Pulmonary artery endothelial cell (primary cell): ENCODE measurements at places on chromosomes 3 and 15.
A peak's percentile ranks its signal among the peaks of the same experiment; 100 is the strongest.

DNA sequence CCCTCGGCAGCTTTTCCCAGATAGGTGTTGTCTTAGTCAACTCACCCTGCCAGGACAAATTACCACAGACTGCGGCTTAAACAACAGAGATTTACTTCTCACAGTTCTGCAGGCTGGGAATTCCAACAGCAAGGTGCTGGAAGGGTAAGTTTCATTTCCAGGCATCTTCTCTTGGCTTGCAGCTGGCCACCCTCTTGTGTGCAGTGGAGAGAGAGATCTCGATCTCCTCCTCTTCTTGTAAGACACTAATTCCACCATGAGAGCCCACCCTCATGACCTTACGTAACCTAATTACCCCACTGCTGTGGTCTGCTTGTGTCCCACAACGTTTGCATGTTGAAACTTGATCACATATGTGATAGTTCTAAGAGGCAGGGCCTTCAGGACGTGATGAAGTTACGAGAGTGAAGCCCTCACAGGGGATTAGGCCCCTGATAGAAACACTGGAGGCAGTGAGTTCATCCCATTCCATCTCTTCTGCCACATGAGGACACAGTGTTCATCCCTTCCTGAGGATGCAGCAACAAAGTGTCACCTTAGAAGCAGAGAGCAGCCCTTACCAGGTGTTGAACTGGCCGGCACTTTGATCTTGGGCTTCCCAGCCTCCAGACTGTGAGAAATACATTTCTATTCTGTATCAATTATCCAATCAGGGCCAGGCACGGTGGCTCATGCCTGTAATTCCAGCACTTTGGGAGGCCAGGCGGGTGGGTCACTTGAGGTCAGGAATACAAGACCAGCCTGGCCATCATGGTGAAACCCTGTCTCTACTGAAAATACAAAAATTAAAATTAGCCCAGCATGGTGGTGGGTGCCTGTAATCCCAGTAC is 247.7 kb downstream of the PLCL2 start:
- DNase-seq: no peak

- no peak for DNase-seq
These were observed 12.6 kb downstream of the SLC24A1 start for GRCh38 chr15:65634356-65634755.

DNA sequence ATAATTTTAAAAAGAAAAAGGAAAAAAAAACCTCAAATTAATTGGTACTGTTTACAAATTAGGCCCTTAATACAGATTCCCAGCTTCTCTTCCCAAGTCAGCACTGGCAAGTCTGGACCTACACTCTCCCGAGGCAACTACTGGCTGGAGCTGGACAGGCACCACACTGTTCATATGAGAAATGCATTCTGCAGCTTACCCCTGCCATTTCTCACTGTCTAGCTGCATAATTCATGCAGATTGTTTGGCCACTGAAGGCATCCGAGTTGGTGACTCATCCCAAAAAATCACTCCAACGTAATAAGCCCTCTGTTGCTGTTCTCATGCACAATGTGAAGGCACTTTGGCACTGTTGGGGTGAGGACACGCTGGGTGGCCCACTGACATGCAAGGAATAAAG is 45.3 kb downstream of the ROPN1B start:
- DNase-seq: no peak

DNA sequence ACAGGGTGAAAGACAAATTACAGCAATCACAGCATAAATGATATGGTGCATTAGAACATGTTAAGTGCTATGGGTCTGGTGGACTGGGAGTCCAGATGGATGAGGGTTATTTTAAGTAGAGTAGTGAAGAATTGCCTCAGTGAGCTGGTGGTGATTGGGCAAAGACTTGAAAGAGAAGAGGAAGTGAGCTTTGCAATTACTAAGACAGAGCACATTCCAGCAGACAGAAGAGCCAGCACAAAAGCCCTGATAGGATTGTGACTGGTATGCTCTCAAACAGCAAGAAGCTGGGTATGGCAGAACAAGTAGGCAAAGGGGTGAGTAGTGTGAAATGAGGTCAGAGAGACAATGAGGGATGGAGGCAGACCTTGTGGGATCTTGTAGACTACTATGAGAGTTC is 2.1 kb upstream of the ACKR4 start:
- no peak for DNase-seq

- DNase-seq: no peak
These were observed 3.1 kb downstream of the RARB start for GRCh38 chr3:25430935-25431770.

- DNase-seq: no peak
These were observed 332.4 kb upstream of the TLE3 start for GRCh38 chr15:70430069-70430468.

GRCh38 chr15:85318732-85319076 is 61.7 kb upstream of the AKAP13 start:
- no peak for DNase-seq

DNA sequence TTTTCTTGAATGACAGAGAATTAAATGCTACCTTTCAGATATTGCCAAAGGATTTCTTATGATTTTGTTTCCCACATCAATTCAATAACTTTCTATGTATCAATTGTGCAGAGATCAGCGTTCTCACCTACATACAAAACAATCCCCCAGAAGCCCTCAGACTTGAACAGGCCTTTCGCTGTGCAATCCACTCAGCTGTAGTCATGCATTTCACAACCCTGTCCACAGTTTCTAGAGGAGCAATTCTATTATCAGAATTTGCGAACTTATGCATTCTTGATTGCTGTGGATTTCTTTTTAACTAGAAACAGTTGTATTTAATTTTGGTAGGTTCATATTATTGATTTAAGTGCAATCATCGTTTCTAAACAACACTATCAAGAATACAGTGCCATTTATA is 13.7 kb upstream of the ALCAM start:
- DNase-seq: no peak

- DNase-seq: no peak
These were observed 6.7 kb upstream of the GRM7 start for GRCh38 chr3:6854184-6854583.

DNA sequence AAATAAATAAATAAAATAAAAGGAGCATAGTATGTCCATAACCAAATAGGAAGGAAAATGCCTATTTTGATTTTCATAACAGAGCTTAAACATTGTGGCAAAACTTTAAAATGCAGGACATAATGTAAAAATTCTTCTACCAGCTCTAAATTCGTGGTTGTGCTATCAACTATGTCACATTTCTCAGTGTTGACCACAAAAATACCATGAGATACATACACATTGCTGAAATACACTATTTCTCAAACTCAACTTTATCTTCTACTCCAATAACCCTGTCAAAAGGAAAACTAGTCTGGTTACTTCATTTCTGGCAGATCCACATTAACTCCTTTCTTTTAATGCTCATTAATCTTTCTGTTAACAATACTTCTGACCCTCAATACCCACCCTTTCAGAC is 523.2 kb downstream of the FHIT start:
- DNase-seq: no peak

GRCh38 chr15:85470563-85471271 is 90.3 kb downstream of the AKAP13 start:
- DNase-seq: no peak

GRCh38 chr15:58388211-58388610 is 43.6 kb upstream of the LIPC start:
- no peak for DNase-seq

GRCh38 chr3:117651246-117651645 is 941.7 kb downstream of the TUSC7 start:
- DNase-seq: no peak

DNA sequence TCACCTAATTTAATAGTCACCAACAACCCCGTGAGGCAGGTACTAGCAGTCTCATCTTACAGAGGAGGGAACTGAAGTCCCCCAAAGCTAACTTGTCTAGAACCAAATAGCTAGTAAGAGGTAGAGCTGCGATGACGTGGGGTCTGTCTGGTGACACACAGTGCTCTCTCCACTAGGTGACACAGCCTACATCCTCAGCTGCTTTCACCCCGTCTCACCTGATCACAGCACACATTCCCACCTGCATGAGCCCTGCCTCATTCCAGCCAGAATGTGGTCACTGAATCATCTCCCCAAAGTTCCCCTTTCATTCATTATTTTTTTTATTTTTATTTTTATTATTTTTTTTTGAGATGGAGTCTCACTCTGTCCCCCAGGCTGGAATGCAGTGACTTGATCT is 21.3 kb upstream of the MAGEF1 start:
- no peak for DNase-seq

GRCh38 chr15:88954431-88955277 is 41.5 kb upstream of the MFGE8 start:
- no peak for DNase-seq

- no peak for DNase-seq
These were observed 44.8 kb downstream of the PLD1 start for GRCh38 chr3:171765511-171765887.

- no peak for DNase-seq
These were observed 27.1 kb downstream of the FSD2 start for GRCh38 chr15:82778755-82779154.

DNA sequence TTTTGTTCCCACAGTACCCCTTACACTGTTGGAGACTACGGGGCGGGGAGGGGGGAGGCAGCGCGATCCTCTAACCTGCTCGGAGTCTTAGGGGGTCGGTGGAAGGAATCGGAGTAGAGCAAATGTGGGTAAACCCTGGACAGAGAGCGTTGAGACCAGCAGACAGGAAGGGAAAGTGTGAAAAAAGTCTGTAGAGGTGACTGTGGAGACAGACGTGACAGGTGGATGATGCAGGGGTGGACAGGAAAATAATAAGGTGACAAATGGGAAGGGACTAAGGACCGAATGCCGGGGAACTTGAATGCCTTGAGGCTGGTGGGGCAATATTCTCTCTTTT is 424 bp downstream of the EAF2 start:
- DNase-seq: no peak

- DNase-seq: no peak
These were observed 1205.5 kb downstream of the ROBO1 start for GRCh38 chr3:78562328-78562727.

DNA sequence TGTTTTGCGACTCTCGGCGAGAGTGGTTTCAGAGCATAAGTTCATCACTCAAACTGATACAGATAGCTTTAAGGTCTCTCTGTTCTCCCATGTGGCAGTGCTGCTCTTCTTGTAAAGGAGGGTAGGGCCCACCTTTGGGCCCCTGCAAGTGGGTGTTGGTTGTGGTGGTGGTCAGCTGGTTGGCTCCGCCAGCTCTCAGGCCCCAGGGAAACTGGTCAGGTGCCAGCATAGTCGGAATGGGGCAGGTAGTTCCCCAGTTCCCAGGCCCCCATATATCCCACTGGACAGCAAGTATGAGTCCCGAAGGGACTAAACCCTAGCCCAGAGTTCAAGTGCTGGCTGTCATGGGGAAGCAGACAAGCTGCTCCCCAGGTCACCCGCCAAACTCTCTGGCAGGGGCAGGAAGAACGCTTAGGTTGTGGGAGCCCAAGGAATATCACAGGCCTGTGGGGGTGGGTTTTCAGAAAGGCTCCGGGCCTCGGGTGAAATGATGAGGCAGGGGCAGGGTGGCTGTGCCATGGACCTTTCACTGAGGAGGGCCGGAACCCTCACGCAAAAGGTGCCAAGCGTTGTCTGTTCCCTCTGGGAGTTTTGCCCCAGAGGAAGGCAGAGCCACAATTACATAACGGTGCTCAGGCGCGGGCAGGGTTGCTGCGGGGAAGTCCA is 185.1 kb downstream of the EFHB start:
- DNase-seq: no peak

GRCh38 chr3:171770689-171771620 is 39.3 kb downstream of the PLD1 start:
- DNase-seq: peak; percentile 63

- DNase-seq: no peak
These were observed 27.4 kb downstream of the SEC22A start for GRCh38 chr3:123229145-123229544.

DNA sequence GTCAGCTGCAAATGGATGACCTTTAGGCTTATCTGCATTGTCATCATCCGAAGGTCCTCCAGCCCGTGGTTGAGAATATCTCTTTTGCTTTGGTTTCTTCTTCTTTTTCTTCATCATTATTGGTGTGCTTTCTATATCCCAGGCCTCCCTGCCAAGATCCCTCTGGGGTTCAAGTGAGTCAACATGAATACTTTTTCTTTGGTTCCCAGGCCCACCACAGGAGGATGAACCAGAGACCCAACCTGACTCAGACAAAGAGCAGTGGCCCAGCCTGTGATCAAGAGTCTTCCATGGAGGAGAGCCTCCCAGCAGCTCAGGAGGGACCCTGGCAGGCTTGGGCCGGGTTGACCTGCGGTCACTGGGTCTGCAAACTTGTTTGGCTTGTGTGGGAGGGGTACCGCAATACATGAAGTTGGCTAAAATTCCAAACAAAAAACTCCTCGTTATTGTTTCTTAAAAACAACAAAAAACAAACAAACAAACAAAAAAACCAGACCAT is 104.2 kb downstream of the MAP4 start:
- DNase-seq: no peak

- no peak for DNase-seq
These were observed 288.9 kb downstream of the SHQ1 start for GRCh38 chr3:72559385-72559784.

DNA sequence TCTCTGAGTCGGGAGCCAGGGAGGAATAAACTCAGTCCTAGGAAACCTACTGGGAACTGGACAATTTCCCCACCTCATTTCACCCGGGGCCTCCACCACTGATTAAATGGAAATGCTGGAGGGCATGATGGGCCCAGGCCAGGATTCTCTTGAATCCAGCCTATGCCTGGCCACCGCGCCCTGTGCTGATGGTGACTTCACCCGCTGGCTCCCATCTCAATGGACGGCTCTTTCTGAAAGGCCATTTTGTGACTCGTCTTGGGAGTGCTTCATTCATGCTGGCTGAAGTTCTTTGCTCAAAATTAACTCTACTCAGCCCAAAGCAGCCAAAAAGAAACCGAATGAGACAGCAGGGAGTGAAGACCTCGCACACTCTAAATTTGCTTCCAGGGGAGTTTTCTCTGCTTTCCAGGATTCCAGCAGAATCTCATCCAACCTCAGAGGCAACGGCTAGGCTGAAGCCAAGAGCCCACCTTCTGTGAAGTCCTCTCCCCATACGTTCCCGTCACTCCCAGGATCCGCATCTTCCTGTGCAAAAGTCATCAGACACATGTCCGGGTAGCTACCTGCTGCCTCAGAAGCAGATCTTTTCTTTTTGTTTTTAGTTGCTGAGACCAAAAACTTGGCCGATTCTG is 266.0 kb upstream of the ICE2 start:
- no peak for DNase-seq

GRCh38 chr3:99852851-99853250 is 35.2 kb downstream of the CMSS1 start:
- DNase-seq: no peak

GRCh38 chr3:188712248-188712924 is 459.4 kb upstream of the TPRG1 start:
- no peak for DNase-seq

- DNase-seq: no peak
These were observed 111.6 kb downstream of the TPRA1 start for GRCh38 chr3:127478922-127479321.

GRCh38 chr3:69560818-69561217 is 174.9 kb upstream of the FRMD4B start:
- DNase-seq: no peak

GRCh38 chr15:62584301-62585235 is 419.5 kb upstream of the C2CD4B start:
- DNase-seq: no peak
